ENCODE measurements at places on chromosomes 4 and X.

- DNase-seq = no peak
These were observed 73.4 kb downstream of the STARD8 start for GRCh38 chrX:68720851-68721250.

DNA sequence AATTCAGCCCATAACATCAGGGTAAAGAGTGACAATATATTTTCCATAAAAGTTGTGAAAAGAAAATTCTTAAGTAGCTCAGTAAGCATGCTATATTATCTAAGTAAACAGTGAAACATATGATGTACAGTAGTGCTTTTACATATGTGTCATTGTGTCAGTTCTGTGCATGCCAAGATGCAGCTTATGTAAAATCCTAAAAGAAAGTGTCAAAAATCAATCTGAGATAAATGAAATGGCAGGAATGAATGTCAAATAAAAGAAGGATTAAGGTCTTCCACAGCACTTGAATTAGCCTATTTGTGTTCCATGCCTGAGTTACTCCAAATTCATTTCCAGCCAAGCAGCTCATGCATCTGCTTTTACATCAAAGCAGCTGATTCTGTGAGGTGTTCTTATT, 452.7 kb upstream of the HS3ST1 start:
- DNase-seq = no peak

GRCh38 chr4:56086073-56086541, 137.4 kb downstream of the CEP135 start:
- DNase-seq = no peak

DNA sequence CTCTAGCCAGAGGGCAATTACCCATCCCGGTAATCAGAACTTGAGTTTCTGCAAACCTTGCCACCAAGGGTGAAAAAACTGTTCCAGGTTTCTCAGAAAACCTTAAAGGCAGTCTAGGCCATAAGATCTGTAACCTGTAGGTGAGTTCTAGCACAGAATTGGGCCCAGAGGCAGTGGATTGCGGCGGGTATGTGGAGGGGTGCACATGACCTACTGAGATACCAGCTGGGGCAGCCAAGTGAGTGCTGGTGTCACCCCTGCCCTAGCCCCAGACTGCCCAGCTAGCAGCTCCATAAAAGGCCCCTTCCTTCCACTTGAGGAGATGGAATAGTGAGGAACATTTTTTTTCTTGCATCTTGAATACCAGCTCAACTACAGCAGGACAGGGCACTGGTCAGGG, 176.7 kb downstream of the SMARCA1 start:
- DNase-seq = no peak

GRCh38 chr4:141131723-141132071, 1.6 kb downstream of the RNF150 start:
- no peak for DNase-seq

DNA sequence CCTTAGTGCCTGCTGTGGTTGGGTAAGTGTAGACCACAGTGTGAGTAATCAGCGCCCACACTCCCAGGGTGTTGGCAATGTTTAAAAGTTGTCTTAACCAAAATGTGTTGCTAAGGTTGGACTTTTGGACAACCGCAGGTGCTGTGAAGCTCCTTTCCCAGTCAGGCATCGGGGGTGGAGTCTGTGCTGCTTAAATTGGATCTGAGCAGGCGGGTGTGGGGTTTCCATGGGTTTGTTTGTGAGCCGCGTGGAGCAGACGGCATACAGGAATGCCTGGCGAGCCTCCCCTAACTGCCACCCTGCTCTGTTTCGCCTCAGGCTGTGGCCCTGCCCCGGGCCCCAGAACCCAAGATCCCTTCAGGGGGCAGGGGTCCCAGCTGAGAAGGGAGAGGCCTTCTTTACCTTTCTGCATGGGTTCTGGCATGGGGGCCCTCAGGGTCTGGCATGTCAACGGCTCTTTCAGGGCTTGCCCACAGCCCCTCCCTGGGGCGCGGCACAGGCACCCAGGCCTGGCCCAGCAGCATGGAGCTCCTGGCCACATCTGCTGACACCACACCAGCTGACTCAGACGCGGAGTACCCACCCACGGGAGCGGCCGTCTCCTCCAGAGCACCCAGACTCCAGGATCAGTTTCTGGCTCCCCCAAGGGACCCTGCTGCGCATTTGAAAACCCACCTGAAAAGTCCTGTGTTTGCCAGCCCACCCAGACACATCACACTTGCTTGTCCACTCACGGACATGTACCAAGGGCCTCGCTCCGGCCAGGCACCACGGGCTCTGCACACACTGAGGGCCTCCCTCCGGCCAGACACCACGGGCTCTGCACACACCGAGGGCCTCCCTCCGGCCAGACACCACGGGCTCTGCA, 5.1 kb upstream of the SPON2 start:
- DNase-seq = peak; percentile 85

- no peak for DNase-seq
These were observed 225.0 kb downstream of the COX7B2 start for GRCh38 chr4:46684041-46684440.

GRCh38 chrX:70423936-70424675, 992 bp downstream of the GDPD2 start:
- no peak for DNase-seq

DNA sequence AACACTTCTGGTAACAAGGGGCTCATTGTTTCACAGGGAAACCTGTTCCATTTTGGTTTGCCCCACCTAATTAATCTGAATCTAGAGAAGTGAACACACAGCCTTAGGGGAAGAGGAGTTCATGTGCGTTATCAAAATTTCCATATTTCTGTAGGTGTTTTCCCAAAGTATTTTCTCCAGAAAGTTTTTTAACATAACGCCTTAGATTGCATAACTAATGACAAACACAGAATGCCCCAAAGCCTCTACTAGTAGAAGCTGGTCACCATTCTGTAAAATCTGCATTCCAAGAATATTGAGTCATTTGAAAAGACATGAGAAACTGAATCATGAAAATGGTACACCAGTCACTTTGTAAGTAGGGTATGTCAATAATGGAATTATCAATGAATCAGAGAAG, 41.1 kb downstream of the IL13RA2 start:
- peak; percentile 84 for DNase-seq
